H9 (cell line): ENCODE measurements at places on chromosomes 1 and 21.

DNA sequence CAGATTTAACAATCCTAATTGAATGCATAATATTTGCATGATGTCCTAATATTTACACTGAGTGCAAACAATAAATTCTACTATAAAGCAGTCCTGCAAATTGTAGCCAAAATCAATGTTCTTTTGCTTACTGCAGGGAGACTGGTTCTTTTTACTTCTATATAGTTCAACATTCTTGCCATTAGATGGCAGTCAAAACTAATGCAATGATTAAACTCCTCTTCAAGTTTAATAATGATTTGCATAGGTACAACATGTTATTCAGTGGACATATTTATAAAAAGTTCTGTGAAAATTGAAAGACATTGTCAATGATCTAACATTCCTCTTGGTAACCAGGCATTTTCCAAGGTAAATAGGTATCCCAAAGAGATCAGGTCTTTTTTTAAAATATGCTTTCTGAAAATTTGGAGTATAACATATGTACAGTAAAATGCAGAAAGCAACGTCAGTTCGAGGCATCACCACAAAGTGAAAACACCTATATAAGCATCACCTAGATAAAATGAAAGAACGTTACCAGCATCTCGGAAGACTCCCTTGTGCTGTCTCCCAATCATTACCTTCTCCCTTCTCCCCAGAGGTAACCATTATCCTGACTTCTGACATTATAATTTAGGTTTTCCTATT lies 9.8 kb upstream of the FNBP1L start:
- no peak for DNase-seq

GRCh38 chr21:38346286-38346685 lies 89.5 kb downstream of the KCNJ15 start:
- DNase-seq, result no peak

DNA sequence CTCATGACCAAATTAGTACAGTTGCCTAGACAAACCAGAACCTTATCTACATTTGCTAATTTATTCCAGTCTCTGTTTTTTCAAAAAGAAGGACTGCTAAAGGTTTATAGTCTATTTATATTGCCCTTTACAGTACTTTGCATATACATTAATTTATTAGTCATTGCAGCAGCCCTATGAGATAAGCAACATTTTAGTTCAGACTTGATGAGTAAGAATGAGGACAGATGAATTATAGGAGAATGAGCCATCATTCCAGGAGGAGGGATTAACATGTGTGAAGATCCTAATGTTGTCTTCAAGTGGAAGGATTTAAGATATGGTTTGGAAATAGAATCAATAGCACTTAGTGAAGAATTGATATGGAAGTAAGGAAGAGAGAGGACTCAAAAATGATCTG lies 152.4 kb downstream of the KCTD3 start:
- no peak for DNase-seq

- DNase-seq, result no peak
Measured at GRCh38 chr1:179053486-179053885, 27.8 kb downstream of the FAM20B start.

GRCh38 chr1:116312681-116313069 lies 60.4 kb upstream of the ATP1A1 start:
- DNase-seq, result no peak

DNA sequence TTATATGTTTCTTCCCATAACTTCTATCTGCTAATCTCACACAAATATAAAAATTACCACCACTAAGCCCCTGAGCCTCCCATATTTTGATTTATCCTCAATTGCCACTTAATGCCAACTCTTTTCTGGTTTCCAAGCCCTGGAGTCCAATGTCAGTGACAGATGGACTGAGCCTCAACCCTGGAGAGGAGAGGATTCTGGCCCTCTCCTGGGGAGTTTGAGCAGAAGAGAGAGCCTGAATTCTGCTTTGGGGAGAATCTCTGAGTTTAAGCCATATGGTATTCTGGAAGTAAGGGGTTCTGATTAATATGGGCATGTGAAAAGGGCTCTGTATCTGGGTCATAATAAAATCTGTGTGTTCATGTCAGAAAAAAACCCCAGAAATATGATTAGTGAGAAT lies 8.5 kb downstream of the CADM3 start:
- DNase-seq, result no peak

GRCh38 chr1:2356911-2357845 lies 34.2 kb downstream of the MORN1 start:
- DNase-seq, result no peak

DNA sequence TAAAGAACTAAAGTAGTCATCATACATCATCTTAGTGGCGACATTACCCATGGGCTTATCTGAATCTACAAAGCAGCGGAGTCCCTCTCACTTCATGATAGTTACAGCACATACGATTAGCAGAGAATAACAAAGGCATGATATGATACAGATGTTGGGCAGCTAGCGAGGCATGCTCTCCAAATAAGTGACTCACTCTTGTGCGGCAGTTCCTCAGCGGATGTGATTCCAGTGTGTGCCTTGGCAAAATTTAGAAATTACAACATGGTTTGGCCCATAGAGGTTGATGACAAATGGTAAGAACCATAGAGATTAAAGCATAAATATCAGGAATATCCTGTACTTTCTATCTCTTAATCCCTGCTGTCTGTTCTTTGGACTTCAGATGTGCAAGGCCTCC lies 48.1 kb upstream of the PAXBP1 start:
- DNase-seq, result no peak

DNA sequence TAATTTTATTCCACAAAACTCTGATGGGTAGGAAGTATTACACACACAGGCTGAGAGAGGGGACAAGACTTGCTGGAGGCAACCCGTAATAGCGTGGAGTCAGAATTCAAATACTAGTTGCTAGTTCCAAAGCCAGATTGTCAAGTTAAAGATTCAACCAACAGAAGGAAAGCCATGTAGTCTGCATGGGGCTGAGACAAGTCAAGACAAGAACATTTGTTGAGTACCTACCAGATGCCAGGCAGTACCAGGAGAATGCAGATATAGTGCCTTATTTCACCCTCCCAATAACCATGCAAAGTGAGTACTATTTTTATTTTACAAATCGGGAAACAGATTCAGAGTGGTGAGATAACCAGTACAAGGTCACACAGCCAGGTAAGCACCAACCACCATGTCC lies 110.4 kb upstream of the SPATA6 start:
- no peak for DNase-seq

- DNase-seq, result no peak
Measured at GRCh38 chr1:202289009-202289408, 52.7 kb downstream of the UBE2T start.

DNA sequence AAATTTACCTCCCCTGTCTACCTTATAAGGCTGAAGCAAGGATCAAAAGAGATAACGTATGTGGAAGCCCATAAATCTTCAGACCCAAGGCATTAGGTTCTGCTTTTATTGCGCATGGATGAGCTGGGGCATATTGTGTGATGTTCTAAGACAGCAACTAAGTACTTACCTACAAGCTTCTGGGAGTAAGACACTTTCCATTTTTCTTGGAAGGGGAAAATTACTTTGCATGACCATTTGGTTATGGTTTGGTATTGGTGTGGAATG lies 21.1 kb downstream of the LMOD1 start:
- no peak for DNase-seq

GRCh38 chr1:113217447-113218208 lies 144.6 kb downstream of the LRIG2 start:
- DNase-seq, result no peak

- peak; percentile 35 for DNase-seq
Measured at GRCh38 chr1:182446033-182446669, 3.8 kb upstream of the RGSL1 start.

GRCh38 chr21:26842974-26843932 lies 2.0 kb downstream of the ADAMTS1 start:
- DNase-seq, result peak; percentile 86

- no peak for DNase-seq
Measured at GRCh38 chr1:68917456-68917855, 420.6 kb upstream of the DEPDC1 start.

DNA sequence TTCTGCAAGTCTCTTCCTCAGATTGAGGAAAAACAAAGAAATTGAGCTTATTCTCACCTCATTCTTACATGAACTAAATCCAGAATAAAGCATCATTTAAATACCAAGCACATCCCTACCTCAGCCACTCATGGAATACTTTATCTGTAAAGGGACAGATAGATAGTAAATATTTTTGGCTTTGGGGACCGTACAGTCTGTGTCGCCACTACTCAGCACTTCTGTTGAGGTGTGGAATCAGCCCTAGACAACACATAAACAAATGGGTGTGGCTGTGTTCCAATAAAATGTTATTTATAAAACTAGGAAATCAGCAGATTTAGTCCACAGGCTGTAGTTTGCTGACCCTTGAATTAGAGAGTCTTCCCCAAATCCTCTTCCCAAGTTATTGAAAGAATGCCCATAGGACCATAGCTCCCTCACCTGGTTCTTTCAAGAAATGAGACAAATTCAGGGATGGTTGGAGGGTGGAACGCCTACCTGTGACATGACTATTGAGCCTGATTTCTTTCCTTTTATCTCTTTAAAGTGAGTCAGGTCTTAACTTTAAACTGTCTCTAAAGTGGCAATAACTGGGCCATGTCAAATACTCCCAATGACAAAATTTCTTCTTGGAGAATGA lies 878.5 kb downstream of the USP25 start:
- DNase-seq, result no peak

- no peak for DNase-seq
Measured at GRCh38 chr1:106921186-106921585, 135.3 kb upstream of the PRMT6 start.

DNA sequence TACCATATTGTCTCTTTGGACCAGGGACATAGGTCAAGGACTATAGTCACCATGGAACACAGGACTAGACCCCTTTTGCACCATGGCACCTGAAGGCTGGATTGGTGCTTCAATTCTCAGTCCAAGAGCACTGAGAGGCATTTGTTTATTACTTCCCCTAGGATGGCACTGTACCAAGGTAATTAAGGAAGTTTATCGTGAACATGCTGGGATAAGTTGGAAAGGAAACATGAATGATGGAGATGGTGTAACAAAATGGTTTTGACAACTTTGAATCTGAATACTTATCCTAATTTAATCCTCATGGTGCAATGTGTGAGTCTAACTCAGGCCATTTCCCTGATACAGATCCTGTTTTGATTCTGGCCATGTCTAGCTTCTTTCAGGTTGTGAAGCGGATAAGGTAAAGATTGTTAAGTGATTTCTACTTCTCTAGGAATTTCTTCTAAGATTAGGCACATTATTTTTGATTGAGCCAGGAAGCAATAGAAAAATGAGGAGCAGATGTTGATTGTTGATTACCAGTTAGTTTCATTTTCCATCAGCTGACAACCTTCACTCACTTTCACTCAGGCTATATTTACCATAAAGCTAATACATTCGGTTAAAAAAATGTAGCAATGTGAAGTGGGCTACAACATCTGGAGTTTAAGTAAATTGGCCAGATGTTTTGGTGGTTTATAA lies 37.3 kb upstream of the SIPA1L2 start:
- no peak for DNase-seq

DNA sequence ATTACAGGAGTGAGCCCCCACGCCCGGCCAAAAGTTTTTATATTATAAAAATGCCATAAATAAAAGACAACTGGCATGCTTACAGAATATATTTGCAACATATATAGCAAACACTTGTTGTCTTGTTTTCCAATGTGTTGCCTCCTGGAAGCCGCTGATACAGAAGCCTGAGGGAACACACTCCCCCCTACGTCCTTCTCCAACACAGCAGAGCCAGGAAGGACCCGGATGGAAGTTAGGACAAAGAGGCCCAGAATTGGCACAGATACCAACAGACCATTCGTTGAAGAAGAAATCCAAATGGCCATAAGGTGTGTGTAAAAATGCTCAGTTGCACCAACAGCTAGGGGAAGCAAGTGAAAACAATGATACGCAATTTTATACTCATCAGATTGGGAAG lies 1.3 kb upstream of the PLA2G5 start:
- no peak for DNase-seq

DNA sequence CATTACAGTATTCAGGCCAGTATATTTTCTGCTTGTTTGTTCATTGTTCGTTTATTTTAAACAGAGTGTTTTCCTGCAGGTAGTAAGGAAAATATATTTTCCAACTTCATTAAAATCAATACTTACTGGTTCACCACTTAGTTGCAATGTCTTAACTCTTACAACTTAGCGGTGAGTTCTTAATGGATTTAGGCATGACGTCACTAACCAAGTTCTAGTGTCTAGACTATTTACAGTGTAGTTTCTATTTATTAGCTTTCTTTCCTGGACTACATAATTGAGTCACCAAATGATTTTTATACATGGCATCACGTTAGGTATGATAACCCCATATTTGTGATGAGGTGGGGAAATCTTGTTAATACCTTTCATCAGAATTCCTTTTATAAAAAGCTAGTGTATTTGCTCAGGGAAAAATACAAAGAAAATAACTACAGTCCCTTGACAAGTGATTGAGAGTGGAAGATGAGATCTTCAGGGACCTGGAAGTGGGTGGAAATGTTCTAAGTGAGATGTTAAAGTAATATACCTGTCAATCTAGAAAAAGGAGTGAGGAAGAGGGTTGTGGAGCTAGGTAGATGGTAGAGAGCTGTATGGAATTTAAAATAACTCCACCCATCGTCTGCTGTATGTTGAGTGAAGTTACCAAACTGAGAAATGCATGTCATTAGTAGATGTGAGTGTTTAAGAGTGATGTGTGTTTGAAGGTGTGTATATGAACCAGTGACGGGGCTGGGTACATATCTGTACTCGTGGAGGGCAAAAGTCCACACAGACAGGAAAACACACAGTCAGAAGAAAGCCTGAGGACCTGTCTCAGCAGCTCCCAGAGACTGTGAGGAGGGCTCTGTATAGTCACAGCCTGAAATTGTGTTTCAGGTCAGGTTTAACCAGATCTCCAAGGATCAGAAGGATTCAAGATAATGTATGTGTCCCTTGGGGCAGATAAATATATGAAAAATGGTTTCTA lies 197.6 kb upstream of the ADAMTS5 start:
- DNase-seq, result no peak

DNA sequence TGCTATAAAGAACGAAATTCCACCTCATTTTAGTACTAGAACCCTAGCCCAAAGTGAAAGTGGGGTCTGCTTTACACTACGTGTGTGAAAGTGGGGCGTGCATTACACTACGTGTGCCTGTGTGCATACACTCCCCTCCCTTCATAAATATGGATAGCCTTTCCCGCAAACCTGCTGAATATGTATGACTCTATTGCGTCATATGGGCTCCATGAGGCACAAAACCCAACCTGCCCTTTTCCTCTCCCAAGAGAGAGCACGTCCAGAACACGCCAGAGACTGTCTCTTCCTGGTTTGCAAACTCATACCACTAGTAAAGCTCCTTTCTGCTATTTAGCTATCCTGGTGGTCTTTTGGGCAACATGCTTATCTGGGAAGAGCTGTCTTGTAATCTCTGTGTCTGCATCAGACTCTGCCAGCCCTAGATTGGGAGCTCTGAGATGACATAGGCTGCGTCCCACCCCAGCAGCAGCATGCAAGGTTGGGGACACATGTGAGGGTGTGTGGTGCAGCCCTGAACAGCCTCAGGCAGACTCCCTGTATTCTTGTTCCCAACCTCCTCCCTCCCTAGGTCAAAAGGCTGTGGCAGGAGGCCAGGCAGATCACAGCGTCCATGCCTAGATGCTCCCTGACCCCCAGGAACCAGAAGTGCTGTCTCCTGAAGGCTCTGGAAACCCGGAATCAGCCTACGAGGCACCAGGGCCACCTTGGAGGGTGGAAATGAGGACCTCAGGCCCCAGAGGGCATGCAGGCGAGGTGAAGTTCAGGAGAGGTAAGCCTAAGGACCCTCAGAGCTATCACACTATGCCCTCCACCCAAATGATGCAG lies 12.3 kb upstream of the PADI1 start:
- DNase-seq, result no peak

GRCh38 chr1:36728846-36729245 lies 246.1 kb upstream of the CSF3R start:
- DNase-seq, result no peak

- DNase-seq, result no peak
Measured at GRCh38 chr1:101410048-101410878, 173.4 kb downstream of the S1PR1 start.

GRCh38 chr21:28699596-28700259 lies 292.9 kb downstream of the LTN1 start:
- no peak for DNase-seq
